Activated T-helper 1 cell treated with Interleukin-2 at 50 U/mL for 16 hours (primary cell): ENCODE measurements at places on chromosomes 1 and 21.
A peak's percentile ranks its signal among the peaks of the same experiment; 100 is the strongest.

GRCh38 chr1:17615157-17615556, 75.7 kb downstream of the ARHGEF10L start:
- no peak for DNase-seq

GRCh38 chr1:18580691-18581419, 49.8 kb upstream of the PAX7 start:
- DNase-seq, result no peak

- DNase-seq, result no peak
These were observed 108.5 kb downstream of the SDCCAG8 start for GRCh38 chr1:243364330-243364729.

DNA sequence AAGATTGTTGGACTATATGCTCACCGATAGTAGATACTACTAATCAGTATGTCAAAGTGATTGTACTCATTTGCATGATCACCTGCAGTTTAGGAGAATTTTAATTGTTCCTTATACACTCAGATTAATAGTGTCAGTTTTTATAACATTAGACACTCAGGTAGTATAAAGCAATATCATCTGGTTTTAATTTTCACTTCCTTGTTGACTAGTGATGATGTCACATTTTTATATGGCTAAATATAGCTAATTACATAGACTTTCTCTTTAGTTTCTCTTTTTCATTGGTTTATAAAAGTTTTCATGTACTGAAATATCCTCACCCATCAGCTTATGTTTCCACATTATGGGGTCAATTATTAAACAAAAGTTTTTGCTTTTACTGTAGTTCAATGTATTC, 1332.4 kb upstream of the ADGRL2 start:
- DNase-seq, result no peak

DNA sequence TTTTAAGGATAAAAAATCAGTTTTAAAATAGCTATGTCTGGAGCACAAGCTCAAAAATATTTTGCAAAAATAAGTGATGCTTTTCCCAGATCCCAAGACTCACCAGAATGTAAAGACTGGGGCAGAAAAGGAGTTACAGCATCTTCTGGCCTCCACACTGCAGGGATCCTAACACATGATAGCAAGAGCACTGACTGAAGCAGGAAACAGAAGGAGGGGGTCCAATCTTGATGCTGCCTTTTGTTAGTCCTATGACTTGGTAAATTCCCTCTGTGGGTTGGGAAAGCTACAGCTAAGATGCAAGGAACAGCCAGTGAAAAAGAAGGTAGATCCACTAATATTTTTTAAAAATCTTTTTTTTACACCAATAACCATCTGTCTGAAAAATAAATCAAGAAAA, 54.2 kb upstream of the TNR start:
- DNase-seq, result no peak

GRCh38 chr1:100988121-100988520, 37.5 kb downstream of the DPH5 start:
- DNase-seq, result no peak

DNA sequence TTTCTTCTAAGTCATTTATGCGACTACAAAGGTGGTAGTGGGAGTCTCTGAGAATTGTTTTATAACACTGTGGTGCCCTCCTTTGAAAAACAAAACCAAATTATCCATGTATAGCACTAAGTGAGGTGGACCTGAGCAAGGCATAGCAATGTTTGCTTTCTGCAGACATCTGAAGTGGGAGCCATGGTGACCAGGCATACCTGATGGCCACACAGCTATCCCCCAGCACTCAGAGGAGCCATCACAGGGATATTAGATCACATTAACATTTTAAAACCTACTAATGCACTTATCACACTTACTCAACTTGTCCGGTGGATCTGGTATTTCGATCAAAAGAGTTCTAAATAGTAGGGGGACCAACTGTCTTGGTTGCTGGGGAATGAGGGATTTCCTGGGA, 24.8 kb upstream of the AVPR1B start:
- DNase-seq, result no peak

DNA sequence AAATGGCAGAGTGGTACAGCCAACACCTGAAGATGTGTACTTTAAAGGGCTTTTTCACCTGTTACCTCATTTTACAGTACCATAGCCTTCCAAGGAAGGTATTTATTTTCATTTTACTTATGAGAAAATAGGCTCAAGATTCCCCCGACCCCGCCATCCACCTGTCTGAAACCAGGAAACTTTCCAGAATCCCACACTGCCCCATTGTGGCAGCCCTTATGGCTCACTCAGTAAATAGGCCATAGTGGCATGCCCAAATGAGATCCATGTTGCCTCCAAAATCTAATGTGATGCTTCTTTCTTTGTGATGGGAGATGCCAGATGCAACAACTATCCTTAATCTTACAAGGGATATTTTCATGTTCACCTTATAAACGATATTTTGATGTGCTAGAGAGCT, 97.8 kb downstream of the EBNA1BP2 start:
- DNase-seq, result no peak

DNA sequence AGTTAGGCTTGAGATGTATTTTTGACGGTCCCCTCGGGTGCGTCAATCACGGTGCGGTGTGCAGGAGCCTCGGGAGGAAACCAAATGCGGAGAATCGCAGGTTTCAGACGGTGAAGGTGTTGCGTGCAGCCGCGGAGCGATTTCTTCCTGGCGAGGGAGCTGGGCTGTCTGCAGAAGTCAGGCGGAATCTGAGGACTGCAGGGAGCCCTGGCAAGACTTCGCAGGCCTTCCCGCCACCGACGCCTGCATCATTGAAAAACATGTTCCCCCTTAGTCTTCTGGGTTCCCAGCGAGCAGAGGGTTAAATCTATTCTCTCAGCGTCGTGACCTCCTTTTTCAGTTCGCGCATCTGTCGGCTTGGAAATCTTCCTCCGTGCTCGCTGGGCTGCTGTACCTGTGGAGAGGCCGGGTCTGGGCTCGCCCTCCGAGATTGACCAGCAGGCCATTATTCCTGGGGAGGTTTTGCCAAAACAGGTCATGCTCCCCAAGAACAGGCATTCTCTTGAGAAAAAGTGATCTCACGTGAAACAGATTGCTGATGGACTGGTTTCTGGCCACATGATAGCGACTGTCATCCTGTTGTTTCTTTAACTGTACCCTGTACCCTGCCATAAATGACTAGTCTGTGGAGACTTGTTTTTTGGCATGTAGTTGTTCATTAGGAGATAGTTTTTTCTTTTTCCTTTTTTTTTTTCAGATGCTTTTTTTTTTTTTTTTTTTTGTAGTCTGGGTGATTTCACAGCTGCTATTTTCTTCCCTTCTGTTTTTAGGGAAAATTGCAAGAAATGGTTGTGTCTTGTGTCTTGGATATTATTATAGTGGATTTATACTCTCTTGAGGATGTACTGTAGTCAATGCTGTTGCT, 894 bp downstream of the EPB41 start:
- DNase-seq, result peak; percentile 14

- DNase-seq, result no peak
These were observed 544 bp downstream of the PPM1J start for GRCh38 chr1:112714313-112715263.

GRCh38 chr1:81414488-81415015, 386.2 kb upstream of the ADGRL2 start:
- DNase-seq, result no peak

- no peak for DNase-seq
These were observed 50.7 kb downstream of the SPATA17 start for GRCh38 chr1:217681806-217682205.

GRCh38 chr1:186404454-186405051, 28.9 kb downstream of the ODR4 start:
- DNase-seq, result no peak

DNA sequence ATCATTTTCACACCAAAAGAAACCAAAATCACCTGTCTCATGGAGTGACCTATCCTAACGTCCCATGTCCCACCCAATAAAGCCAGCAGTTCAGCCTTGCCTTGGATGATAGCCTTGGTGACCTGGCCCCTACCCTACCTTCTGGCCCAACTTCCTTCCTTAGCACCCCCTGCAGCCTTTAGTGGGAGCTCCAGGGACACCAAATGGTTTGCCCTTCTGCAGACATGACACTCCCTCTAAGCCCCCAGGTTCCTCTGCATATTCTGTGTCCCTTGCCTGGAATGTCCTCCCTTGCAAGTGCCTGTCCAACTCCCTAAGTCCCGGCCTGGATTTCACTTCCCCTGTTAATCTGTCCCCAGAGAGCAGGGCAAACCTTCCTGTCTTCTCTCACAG, 2.2 kb downstream of the SLFNL1 start:
- no peak for DNase-seq

GRCh38 chr1:166924823-166925541, 48.9 kb upstream of the TADA1 start:
- no peak for DNase-seq

DNA sequence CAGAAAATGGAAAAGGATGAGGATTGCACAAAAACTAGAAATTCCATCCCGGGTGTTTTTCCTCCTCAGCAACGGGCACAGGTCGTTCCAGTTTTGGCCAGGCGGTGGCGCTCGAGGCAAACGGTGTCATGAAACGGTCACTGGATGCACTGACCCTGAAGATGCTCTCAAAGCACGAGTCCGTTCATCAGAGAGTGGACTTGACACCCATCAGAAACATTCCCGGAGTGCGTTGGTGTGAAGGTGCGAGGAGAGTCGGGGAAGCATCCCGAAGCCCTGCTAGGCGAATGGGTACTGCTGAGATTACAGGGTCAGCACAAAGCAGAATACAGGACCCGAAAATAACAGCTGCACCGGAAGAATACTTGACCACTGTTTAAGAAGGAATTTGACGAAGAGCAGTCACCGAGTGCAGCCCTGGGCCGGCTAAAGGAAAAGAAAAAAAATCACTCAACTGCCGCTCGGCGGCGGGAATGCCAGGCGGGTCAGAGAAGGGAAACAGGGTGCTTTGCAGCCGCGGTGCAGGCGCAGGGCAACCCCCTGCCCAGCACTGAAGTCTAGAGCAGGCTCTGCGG, 71.7 kb upstream of the ETS2 start:
- DNase-seq, result peak; percentile 50

DNA sequence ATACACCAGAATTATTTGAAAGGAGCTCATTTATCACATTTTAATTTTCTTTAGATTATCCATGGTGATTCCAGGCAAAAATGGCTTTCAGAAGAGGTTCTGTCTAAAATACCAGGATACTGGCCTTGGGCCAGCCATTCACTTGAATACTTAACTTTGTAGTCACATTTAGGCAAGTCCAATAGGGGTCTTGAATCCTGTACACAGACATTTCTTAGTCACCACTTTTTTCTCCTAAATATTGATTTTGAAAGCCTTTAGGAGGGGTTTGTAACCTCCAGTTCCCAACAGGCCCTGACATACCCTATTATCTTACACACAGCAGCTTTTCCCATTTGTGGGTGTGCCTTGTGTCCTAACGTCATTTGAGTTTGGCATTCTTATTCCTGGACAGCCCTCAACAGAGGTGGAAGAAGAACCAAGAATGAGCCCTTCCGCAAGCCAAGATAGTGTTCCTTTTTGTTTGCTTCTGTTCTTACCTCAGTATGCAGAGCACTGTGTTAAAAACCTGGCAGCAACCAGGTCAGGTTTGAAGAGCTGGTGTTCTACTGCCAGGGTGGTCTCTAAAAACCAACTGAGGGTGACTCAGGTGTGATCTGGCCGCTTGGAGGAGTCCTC, 19.5 kb downstream of the MAP3K7CL start:
- DNase-seq, result no peak

- DNase-seq, result no peak
These were observed 31.7 kb downstream of the PRMT2 start for GRCh38 chr21:46666941-46667740.

DNA sequence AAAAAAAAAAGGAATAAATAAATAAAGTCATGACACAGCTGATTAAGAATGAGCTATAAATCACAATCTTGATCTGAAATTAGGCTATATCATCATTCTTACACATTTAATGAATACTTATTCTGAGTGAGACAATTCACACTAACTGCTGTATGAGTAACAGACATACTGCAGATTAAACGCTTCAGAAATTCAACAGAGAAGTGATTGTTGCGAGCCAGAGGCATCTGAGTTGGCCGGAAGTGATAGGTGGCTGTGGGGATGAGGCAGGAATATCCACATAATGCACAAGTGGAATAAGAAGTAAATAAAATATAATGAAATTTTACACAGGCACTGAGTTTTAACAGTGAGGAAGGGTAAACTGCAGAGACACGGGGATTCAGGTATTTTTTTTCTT, 142.4 kb downstream of the APP start:
- DNase-seq, result no peak

- no peak for DNase-seq
These were observed 10.1 kb downstream of the MFSD2A start for GRCh38 chr1:39965044-39965443.

DNA sequence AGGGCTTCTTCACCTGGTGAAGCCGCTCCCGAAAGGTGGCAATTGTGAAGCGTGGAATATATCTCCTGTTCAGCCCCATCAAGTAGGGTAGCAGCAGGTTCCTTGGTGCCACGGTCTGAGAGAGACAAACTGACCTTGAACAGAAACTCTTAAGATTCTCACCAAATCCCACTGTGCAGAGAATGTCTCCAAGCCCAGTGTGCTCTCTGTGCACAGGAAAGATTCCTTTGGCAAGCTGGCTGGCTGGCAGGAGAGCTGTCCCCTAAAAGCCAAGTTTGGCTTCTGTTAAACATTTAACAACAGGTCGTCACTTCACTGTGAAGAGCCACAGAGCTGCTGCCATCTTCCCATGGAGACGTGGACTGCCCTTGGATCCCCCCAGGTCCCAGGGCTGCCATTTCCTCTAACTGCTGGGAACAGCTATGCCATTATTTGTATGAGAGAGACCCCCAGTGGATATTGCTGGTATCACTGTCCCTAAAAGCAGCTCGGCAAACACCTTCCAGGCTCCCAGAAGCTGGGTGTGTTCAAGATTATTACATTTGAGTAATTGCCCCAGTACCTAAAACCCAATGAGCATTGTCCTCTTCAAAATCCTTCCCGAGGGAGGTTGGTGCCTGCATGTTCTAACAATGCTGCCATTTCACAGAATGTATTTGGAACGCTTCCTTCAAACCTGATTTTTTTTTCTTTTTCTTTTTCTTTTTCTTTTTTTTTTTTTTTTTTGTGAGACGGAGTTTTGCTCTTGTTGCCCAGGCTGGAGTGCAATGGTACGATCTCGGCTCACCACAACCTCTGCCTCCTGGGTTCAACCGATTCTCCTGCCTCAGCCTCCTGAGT, 71.8 kb downstream of the CD58 start:
- no peak for DNase-seq

- DNase-seq, result no peak
These were observed 503.5 kb downstream of the LTN1 start for GRCh38 chr21:28489162-28489561.

DNA sequence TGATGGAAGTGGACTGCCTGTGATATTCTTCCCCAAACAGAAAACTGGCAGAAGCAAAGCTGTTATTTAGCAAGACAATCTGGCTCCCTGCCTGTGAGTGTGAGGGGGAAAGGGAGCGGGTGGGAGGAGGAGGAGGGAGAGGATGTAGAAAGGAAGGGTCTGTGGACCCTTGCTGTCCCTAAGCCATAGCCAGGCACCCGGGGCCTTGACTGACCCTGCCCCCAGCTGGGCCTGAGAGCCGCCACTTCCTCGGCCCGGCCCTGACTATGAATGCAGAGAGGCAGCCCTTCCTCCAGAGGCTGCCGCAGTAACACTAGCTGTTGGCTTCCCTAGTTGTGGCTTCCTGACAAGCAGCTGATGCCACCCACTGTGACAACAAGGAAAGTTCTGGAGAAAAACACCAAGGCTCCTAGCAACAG, 13.9 kb downstream of the PLA2G2F start:
- no peak for DNase-seq

GRCh38 chr1:152473887-152474537, 36.6 kb upstream of the LCE5A start:
- no peak for DNase-seq
